Foreskin keratinocyte (primary cell): ENCODE measurements at places on chromosomes 3 and 15. TPM values are rescaled to one million over a fixed set of nuclear protein-coding genes. Genes with fewer than 3 reads are reported as not detected.

SERPINI2 gene
- not detected in 2 replicates for polyA plus RNA-seq

ASB14 gene
- not detected in 2 replicates for polyA plus RNA-seq

SATB1 gene
- 1.2 and 1.4 TPM in 2 replicates for polyA plus RNA-seq

CYP1A1 gene
- polyA plus RNA-seq: 0.67 and 1.8 TPM in 2 replicates

SLC2A2 gene
- polyA plus RNA-seq: not detected in 2 replicates

EPM2AIP1 gene
- polyA plus RNA-seq: 1.3 TPM in 2 replicates

GPR62 gene
- polyA plus RNA-seq: not detected in 2 replicates

CPLX3 gene
- polyA plus RNA-seq: not detected in 2 replicates

COL7A1 gene
- 306 and 665 TPM in 2 replicates for polyA plus RNA-seq

SYNPR gene
- polyA plus RNA-seq: not detected in 2 replicates

PSTPIP1 gene
- 5.4 and 7.0 TPM in 2 replicates for polyA plus RNA-seq

TRPM1 gene
- polyA plus RNA-seq: 0.03 TPM in 1 of 2 replicates, not detected in the other
